HFFc6 (cell line): ENCODE measurements at places on chromosomes 5 and 9. TPM values are rescaled to one million over a fixed set of nuclear protein-coding genes. Genes with fewer than 3 reads are reported as not detected.

GRCh38 chr5:117054911-117055310, 480.3 kb upstream of the SEMA6A start:
- H3K4me3 ChIP-seq: no peak overlapping the region
- H3K36me3 ChIP-seq: no peaks in the 10 kb centered on the region
- no peaks in the 10 kb centered on the region for H3K4me1 ChIP-seq
- DNase-seq: no peak
- H3K27ac ChIP-seq: no peak overlapping the region

DNA sequence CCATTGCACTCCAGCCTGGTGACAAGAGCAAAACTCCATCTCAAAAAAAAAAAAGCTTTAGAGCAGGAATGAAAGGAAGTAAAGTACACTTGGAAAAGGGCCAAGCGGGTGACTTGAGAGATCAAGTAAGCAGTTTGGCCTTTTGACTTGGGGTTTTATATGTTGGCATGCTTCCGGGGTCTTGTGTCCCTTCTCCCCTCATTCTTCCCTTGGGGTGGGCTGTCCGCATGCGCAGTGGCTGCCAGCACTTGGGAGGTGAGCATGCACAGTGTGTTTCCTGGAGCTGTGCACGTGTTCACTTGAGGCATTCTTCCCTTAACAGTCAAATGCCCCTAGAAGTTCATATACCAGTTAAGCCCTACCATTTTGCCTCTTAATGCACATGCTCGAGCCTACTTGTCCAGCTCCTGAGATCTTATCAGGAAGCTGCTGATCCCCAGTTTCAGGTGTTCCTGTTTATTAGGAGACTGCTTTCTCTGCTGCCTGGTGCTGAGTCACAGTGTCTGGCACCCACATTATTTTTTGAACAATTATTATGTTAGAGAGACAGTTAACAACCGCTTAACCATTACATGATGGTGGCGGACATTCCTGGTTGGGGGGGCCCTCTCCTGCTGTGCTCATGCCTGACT, 32.6 kb upstream of the PRRC2B start:
- H3K36me3 ChIP-seq: no peaks in the 10 kb centered on the region
- H3K4me1 ChIP-seq: peaks cover 15% of the 10 kb centered on the region
- peak; percentile 18 for DNase-seq
- H3K4me3 ChIP-seq: no peak overlapping the region
- H3K27me3 ChIP-seq: peaks cover 6% of the 10 kb centered on the region; the same call in 1 of the 2 replicates

- H3K36me3 ChIP-seq: peaks cover 13% of the 10 kb centered on the region; the same call in 1 of the 2 replicates
- no peak for DNase-seq
- H3K27me3 ChIP-seq: no peaks in the 10 kb centered on the region
Observed at GRCh38 chr5:53423724-53424123, 56.7 kb upstream of the FST start.

Gene PCDHGA9
- total RNA-seq: 0.80 to 1.0 TPM (median 0.96 TPM) in 3 replicates

Gene C5orf58
- not detected in 3 replicates for total RNA-seq

DNA sequence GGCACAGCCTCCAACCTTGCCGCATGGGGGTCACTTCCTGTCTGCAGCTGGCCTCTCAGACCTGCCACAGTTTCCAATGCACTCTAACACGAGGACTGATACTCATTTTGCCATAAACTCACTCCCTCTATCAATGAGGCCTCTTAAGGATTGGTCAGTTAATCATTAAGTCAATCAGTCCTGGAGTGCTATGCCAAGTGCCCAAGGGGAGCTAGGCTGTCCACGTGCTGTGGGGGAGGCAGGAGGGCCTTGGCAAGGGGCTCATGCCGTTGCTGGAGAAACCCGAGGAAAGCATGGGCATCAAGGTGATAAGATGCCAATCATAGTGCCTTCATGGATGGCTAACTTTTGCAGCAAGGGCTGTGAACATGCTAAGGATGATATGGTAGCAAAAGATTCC, 1.7 kb upstream of the ALDH1B1 start:
- H3K4me1 ChIP-seq: peaks cover 26% of the 10 kb centered on the region
- no peak overlapping the region for H3K27ac ChIP-seq
- H3K36me3 ChIP-seq: peaks cover 10% of the 10 kb centered on the region
- H3K27me3 ChIP-seq: peaks cover 2% of the 10 kb centered on the region; the same call in 1 of the 2 replicates
- no peak overlapping the region for H3K4me3 ChIP-seq

GRCh38 chr5:137342764-137343163, 156.4 kb downstream of the SPOCK1 start:
- no peaks in the 10 kb centered on the region for H3K36me3 ChIP-seq
- no peak overlapping the region for H3K4me3 ChIP-seq
- peaks cover 27% of the 10 kb centered on the region for H3K4me1 ChIP-seq
- peaks cover 2% of the 10 kb centered on the region; the same call in 1 of the 2 replicates for H3K27me3 ChIP-seq

Gene LCN15
- not detected in 3 replicates for total RNA-seq

Gene MCTP1
- total RNA-seq: 1.0 to 4.1 TPM (median 1.0 TPM) in 3 replicates

DNA sequence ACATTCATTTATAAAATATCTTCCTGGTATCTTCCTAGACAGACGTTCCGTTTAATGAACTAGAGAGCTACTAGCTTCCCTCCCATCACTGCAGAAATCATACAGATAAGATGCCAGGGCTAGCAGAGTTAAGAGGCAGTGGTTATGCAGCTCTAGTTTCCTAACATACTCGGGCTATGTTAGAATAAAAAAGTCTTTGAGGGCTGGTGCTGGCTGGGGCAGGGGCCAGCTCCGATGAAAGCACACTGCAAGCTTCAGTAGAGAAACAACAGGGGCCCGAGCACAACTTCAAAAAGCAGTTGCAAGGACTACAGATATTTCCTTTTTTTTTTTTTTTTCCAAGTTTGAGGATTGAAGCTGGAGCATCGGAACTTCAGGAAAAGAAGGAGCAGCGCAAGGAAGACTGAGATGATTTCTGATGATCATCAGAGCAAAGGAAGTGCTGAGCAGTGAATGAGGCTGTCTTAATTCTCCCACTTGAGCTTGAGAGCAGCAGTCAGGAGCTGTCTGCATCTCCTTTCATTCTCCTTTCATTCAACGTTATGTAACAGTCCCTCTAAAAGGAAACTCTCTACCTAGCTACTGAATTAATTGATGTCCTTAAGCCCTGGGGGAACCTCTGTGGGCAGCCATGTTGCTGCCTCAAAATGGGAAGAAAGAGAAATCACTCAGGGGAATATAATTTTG, 47.6 kb upstream of the ADCY2 start:
- H3K36me3 ChIP-seq: no peaks in the 10 kb centered on the region
- H3K4me1 ChIP-seq: no peaks in the 10 kb centered on the region
- no peak overlapping the region for H3K27ac ChIP-seq
- peaks cover 9% of the 10 kb centered on the region; the same call in 1 of the 2 replicates for H3K27me3 ChIP-seq
- DNase-seq: no peak

GRCh38 chr9:135989722-135990467, 28.7 kb upstream of the UBAC1 start:
- no peak overlapping the region for H3K27ac ChIP-seq
- H3K4me1 ChIP-seq: no peaks in the 10 kb centered on the region; the same call in 1 of the 2 replicates
- H3K36me3 ChIP-seq: no peaks in the 10 kb centered on the region

Gene PAEP
- total RNA-seq: not detected in 3 replicates

GRCh38 chr9:137589441-137590122, 730 bp downstream of the ZMYND19 start:
- no peak for DNase-seq
- peaks cover 19% of the 10 kb centered on the region for H3K4me1 ChIP-seq
- peak overlapping the region; percentile 66 for H3K27ac ChIP-seq
- peak overlapping the region; percentile 90 for H3K4me3 ChIP-seq

Gene GABRA6
- not detected in 2 replicates for total RNA-seq

DNA sequence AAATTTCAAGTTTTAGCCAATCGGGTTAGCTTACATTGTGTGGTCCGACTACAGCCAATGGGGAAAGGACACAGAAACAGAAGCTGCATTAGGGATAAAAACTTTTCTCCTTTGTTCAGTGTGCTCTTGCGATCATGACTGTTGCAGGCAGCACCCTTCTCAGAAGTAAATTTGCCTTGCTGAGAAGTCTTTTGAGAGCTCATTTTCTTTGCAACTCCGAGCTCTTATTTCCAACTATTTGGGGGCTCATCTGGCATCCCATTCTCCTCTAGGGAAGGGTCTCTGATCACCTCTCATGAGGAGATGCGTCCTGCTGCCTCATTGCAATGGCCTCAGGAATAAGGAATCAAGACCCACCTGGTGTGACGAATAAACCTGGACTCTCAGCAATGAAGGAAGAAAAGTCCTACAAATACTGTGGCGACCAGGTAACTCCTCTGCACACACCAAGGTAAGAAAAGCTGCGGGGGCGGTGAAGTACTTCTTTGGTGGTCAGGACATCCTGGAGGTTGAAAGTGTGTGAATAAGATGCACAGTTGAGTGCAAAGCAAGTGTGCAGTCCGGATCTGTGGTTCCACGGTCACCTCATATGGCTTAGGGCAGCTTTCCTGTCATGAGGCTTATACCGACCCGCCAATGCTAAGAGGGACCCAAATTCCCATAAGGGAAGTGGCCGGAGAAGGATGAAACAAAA, 20.4 kb downstream of the CNOT8 start:
- no peak for DNase-seq
- H3K27ac ChIP-seq: no peak overlapping the region
- H3K4me1 ChIP-seq: no peaks in the 10 kb centered on the region

DNA sequence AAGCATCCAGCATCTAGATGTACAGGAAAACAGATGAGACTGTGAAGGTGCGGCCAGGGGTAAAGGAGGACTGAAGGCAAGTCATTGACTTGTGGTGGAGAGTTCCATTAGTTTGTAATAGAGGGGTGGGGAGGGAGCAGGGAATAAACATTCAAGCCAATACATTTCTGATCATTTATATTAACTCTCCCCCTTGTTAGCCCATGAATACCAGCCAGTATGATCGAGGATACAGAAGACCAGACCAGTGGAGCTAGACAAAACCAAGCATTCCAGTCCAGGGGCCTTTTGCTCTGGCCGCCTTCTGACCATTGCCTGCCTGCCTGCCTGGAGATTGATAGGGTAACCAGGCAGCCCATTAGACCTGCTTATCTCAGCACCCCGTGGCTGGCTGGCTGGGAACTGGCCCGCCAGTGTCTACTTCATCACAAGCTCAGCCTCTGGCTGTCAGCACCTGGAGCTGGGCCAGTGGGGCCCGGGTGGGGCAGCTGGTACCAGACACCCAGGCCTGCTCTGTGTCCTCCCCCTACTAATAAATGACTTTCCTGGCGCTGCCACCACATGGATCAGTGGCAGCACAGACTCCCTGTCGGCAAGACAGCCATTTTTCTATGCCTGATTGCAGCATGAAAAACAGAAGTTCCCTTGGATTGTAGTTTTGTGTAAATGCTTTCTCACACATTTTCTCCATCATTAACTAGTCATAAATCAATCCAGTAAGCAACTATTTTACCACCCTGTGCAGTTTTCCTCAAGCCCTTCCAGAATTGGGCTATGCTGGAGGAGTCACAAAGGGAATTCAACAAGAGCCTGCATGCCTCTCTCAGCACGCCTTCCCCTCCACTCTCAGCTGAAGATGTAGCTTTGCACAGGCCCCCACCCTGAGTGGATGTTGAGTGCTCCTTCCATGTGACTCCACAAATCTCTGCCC, 181.3 kb downstream of the SNCAIP start:
- H3K27ac ChIP-seq: no peak overlapping the region
- DNase-seq: no peak
- no peaks in the 10 kb centered on the region for H3K36me3 ChIP-seq
- H3K4me3 ChIP-seq: no peak overlapping the region
- peaks cover 6% of the 10 kb centered on the region; the same call in 1 of the 2 replicates for H3K27me3 ChIP-seq
- no peaks in the 10 kb centered on the region; the same call in 1 of the 2 replicates for H3K4me1 ChIP-seq

Gene STPG3
- not detected in 3 replicates for total RNA-seq

Gene CENPH
- 11.9 to 21.0 TPM (median 17.0 TPM) in 3 replicates for total RNA-seq

Gene ADAMTSL2
- total RNA-seq: 0.10 TPM in 1 of 3 replicates, not detected in the others

DNA sequence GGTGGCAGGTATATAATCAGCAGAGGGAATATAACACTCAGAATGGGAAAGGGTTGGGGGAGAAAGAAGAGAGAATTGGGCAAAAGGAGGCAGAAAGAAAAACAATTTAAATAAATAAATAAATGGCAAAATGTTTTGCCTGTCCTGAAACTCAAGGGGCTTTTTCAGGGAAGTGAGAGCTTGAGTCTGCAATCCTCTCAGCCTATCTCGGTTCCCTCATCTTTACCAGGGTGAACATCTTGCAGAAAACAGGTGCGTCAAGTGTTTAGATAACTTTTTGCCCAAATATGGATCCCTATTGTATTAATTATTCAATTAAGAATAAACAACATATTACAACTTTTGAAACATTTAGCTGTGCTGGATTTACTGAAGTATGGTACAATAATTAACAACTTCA, 343.0 kb upstream of the EDIL3 start:
- peaks cover 1% of the 10 kb centered on the region; the same call in 1 of the 2 replicates for H3K27me3 ChIP-seq
- H3K27ac ChIP-seq: no peak overlapping the region
- no peak overlapping the region for H3K4me3 ChIP-seq
- no peaks in the 10 kb centered on the region for H3K36me3 ChIP-seq
- no peaks in the 10 kb centered on the region for H3K4me1 ChIP-seq

DNA sequence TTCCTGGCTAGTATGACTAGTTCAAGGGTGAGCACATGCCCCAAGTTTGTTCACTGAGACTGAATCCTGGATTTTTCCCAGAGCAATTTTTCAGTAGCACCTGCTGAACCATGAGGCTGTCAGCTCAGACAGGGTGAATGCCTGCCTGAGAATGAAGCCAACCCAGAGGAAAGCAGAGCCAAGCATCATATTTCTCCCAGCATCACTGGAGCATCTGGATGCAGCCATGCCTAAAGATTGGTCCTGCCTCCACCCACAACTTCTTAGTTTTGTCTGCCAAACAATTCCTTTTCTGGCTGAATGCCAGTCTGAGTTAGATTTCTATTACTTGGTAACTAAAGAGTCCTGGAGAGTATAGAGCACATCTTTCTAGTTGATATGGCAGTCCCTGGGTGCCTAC, 343.6 kb downstream of the CSNK1G3 start:
- H3K4me1 ChIP-seq: no peaks in the 10 kb centered on the region
- no peak overlapping the region for H3K4me3 ChIP-seq
- DNase-seq: no peak

- H3K4me3 ChIP-seq: no peak overlapping the region
- peaks cover 6% of the 10 kb centered on the region for H3K27me3 ChIP-seq
- no peaks in the 10 kb centered on the region for H3K4me1 ChIP-seq
Observed at GRCh38 chr5:122354293-122354692, 42.3 kb downstream of the SNCAIP start.

Gene DOCK2
- 2.6 to 6.5 TPM (median 3.2 TPM) in 3 replicates for total RNA-seq

Gene SGCD
- 5.8 to 6.7 TPM (median 6.5 TPM) in 3 replicates for total RNA-seq

- H3K36me3 ChIP-seq: no peaks in the 10 kb centered on the region
- H3K4me1 ChIP-seq: peaks cover 35% of the 10 kb centered on the region
- H3K27me3 ChIP-seq: peaks cover 2% of the 10 kb centered on the region; the same call in 1 of the 2 replicates
- no peak for DNase-seq
- no peak overlapping the region for H3K27ac ChIP-seq
- H3K4me3 ChIP-seq: no peak overlapping the region
Observed at GRCh38 chr9:69153707-69154521, 20.2 kb upstream of the TJP2 start.

DNA sequence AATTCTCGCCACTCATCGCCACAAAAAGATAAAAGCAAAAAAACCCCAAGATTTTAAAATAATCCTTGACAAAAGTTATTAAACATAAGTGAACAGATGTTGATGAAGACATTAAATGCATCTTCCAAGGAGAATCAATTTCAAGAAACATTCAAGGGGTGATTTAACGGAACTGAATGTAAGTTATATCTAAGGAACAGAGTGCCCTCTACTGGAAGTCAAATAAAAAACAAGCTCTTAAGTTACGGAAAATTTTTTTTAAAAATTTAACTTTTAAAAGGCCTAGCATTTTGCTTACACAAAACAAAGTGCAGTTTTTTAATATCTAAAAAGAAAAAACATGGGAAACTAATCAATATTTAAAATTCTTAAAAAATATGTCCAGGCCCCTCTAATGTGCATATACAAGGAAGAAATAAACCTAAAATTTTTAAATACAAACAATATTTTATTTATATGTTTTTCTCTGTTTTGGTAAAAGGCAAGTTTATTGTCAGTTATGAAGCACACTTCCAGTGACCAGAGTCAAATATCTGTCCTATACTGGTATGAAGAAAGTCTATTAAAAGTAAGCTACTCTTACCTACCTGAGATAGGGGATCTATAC, 28.0 kb downstream of the TEX10 start:
- no peaks in the 10 kb centered on the region for H3K27me3 ChIP-seq
- DNase-seq: peak; percentile 39
- no peak overlapping the region for H3K27ac ChIP-seq
- no peak overlapping the region for H3K4me3 ChIP-seq
- peaks cover 14% of the 10 kb centered on the region for H3K4me1 ChIP-seq
